ENCODE measurements at places on chromosomes 3 and 15.

DNA sequence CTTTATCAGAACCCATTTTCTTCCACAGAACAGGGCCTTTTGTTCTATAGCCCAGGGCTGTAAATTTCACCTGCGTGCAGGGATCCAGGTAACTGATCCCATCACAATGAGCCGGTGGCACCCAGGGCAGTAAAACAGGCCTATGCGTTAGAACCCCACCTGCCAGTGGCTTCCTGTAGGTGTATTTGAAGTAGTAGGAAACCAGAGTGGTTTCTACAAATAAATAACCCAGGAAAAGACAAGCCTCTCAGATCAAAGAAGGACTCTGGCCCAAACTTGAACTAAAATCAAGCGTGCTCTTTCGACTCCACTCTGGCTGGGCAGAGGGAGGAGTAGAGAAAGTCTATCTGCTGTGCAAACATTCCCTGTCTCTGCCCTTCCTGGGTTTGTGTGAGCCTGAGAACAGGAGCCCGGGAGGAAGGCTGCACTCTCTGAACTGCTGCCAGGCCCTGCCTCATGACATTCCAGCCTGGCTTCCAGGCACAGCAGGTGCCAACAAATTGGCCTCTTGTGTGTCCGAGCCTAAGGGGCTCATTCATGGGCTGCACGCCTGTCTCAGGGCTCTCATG is 77.7 kb downstream of the CEMIP start:
- no peak for DNase-seq

DNA sequence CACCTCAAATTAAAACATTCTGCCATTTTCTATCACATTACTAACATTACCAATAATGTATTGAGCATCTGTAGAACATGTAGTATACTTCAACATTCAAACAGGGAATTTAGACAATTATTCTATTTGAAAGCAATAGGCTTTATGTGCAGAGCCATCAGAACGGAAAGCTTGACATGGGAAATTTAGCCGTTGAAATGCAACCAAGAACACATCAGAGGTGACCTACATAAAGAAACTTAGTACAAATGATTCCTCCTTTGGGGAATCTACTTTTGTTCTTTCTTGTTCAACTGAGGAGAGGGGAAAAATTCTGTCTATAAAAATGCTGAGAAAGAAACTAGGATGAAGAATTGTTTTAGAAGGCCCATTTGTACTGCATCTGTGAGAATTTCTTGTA is 38.6 kb upstream of the RBMS3 start:
- DNase-seq = no peak

DNA sequence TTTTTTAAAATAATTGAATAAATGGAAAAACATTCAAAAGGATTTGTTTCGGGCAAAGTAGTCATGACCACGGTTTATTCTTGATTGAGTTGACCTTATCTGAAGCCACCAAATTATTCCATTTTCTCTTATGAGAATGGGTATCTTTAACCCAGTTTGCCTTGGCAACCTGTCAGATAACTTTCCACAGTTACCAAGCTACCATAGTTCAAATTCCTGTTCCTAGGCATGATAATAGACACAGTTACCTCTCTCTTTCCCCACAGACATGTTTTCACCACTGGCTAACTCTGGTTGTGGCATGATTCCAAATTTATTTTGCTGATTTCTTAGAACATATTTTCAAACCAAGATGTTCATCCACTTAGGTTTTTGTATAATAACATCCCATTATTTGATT is 84.9 kb downstream of the NECTIN3 start:
- no peak for DNase-seq

DNA sequence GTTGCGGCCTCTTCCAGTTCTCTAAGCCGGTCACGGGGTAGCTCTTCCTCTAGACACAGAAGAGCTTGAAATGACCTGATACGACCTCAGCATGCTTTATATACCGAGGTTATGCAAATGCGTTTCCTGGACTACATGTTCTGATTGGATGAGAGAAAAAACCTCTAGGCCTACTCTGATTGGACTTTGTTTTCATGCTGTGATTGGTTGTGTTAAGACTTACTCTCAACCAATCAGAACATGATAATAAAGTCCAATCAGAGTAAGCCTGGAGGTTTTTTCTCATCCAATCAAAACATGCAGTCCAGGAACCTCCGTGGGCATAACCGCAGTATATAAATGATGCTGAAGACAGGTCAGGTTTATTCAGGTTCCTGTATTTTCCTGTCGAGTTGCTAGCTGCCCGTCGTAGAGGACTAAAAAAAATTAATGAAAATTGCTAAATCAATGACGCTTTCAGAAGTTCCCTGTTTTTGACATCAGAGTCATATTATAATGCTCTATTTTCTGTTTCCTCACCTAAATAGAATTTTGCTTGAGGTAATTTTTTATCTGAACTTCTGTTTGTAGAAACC is 177.4 kb downstream of the POTEB3 start:
- DNase-seq = peak; percentile 16

- no peak for DNase-seq
Observed at GRCh38 chr15:94476686-94477085, 245.3 kb downstream of the MCTP2 start.

DNA sequence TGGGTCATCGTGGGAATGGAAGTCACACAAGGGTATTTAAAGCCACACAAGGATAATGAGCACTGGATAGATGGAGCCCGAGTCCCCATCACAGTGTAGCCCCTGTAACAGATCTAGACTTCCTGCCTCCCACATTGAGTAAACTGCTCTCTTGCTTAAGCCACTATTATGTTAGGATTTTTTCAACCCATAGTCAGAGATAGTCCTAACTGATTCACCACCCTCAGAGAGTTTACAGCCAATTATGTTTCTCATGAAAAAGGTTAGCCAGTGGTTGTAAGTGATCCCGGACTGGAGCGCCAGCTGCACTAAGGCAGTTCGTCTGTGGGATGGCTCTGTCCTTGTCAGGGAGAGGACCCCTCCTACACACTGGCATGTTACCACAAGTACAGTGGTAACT is 77.0 kb downstream of the KLF13 start:
- DNase-seq = no peak

GRCh38 chr3:160218136-160218535 is 7.1 kb upstream of the C3orf80 start:
- no peak for DNase-seq

- no peak for DNase-seq
Observed at GRCh38 chr15:63089260-63090043, 32.2 kb upstream of the LACTB start.

GRCh38 chr3:50422153-50422552 is 62.8 kb upstream of the TMEM115 start:
- no peak for DNase-seq

- no peak for DNase-seq
Observed at GRCh38 chr3:171125010-171125409, 98.5 kb upstream of the SLC2A2 start.

DNA sequence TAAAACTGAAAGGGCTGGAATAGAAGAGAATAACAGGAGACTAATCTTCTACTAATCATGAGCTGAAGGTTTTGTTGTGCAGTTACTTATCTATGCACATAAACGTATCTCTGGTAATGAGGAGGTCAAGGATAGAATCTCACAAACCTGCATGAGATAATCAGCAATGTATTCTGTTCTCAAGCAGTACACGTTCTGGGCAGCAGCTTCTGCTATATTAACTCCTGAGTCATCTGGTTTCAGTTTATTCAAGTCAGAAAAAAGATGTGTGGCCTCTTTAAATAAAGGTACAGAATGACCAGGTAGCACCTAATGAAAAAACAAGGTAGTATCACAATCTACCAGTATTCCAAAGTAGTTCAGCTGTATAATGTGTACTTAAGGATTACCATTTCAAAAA is 34.9 kb downstream of the CDV3 start:
- DNase-seq = no peak

DNA sequence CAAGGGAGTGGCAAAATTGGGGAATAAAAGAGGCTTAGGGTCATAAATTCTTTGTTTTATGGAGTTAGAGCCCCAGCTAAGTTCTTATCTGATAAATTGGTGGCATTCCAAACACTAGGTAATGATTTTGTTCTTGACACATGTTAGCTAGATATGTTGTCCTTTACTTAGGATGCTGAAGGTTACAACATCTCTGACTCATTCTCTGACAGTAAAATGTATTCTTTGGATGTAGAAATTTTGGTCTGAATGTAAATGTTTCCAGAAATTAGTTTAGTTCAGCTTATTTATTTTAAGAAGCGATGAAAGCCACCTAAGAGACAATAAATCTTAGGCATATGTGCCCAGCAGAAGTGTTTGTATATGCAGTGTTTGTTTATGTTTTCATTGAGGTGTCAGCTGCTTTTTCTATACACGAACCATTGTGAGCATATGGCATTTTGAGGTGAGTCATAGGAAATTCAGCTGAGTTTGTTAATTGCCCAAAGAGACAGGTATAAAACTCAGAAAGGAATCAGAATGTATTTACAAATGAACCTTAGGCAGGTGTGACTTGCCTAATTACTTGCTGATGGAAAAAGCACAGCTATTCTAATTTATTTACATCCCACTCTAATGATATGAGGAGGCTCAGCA is 247.7 kb downstream of the AGBL1 start:
- DNase-seq = no peak

DNA sequence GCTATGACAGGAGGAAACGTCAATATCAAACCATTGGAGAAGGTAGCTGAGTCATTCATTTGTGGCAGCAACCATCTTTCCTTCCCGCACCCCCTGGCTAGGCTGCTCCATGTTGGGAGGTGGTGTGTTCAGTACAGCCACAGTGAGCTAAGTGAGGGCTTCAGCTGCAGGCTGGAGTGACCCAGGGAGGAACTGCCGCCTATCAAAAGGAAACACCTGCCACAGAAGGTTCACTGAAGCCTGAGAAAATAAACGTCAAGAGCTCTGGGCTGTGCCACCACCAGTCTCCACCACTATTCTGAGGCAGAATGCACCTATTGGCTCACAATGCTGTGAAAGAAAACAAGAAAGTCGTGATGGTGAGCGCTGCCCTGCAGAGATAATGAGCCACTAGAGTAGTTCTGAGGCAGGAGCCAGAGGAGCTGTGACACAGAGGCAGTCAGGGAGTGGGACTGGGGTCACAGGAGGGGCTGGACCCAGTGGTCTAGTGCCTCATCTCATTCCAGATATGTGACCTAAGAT is 34.8 kb upstream of the CD47 start:
- no peak for DNase-seq

GRCh38 chr15:39588531-39589192 is 7.8 kb downstream of the THBS1 start:
- no peak for DNase-seq

- no peak for DNase-seq
Observed at GRCh38 chr3:29339016-29339833, 58.4 kb downstream of the RBMS3 start.

DNA sequence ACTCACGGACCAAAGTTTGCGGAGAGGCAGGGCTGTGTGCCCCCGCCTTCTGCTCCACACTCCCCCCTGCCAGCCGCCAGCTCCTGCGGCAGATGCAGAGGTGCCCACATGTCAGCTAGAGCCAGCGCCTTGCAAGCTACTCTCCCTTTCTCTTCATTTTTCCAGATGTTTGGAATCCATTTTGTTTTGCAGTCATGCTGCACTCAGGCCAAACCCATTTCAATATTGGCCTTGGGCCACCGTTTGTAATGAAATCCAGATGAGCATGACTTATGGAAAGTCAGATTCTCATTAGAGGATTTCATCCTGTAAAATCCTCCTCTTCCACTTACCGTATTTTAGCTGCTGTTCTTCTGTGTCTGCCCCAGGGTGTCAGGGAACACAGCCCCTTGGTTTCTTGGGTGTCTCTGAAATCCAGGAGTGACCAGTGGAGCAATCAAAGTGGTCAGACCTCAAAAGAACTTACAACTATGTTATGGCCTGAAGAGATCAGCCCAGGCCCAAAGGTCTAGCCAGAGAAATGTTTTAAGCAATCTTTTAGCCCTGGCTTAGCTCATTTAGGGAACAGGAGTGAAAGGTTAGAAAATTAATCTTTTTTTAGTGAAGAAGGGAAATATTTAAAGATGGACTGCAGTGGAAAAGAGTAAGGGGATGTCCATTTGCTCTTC is 65.8 kb downstream of the AAGAB start:
- DNase-seq = no peak

- DNase-seq = no peak
Observed at GRCh38 chr3:159560214-159560979, 428.2 kb upstream of the IL12A start.

- DNase-seq = no peak
Observed at GRCh38 chr3:15007681-15008141, 57.4 kb downstream of the MRPS25 start.

DNA sequence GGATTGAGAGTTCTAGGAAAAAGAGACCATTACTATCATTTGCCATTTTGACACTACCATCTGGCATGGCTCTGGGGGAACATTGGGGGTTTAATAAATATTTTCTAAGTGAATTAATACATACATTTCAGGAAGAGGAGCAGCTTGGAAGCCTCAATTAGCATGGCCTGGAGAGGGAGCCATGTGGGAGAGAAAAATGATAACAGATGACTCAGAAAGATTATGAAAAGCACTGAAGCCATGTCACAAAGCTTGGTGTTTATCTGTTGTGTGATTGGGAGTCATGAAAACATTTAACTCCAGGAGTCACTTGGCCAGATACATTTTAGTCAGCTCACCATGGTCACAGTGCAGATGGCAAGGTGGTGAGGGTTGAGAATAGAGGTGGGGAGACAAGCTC is 121.0 kb downstream of the SSR3 start:
- DNase-seq = no peak

DNA sequence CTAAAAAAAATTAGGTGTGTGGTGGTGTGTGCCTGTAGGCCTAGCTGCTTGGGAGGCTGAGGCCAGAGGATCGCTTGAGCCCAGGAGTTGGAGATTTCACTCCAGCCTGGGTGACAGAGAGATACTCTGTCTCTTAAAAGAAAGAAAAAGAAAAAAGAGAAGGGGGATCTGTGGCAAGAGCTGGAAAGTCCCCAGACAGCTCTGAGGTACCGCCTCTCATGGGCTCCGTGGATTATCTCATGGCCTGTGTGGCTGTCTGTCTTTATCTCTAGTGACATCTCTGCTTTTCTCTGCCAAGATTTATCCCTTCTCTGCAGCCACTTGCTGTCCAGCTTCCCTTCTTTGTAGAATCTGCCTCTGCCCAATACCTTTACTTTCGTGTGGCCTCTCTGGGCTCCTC is 5.7 kb downstream of the EXOSC7 start:
- DNase-seq = no peak

GRCh38 chr3:184379358-184380184 is at the start of gene CHRD:
TSS of gene CHRD (plus strand) at chr3:184380054. CDS start at chr3:184380319, 265 bp downstream.
- no peak for DNase-seq
